ENCODE measurements at places on chromosomes 11 and 22. TPM values are rescaled to one million over a fixed set of nuclear protein-coding genes. Genes with fewer than 3 reads are reported as not detected.

The ZNF70 gene
- polyA plus RNA-seq = 3.8 TPM

The SPON1 gene
- polyA plus RNA-seq = 69.8 TPM

DNA sequence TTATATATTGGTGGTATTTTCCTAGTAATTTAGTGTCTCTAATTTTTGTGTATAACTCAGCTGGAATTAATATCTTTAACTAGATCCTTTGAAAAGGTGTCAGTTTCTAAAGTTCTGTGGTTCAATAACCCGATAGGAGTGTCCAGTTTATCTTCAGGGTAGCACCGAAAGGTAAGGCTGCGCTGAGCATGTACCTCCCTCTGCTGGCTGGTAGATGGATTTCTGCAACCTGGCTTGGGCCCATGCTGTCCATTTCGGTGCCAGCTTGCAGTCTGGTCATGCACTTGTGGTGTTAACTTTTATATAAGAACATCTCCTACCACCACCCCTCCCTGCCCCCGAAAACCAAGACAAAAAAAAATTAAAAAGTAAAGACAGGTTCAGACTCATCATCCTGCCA, 24.7 kb downstream of the EXT2 start:
- no peak for DNase-seq

The APOA5 gene
- polyA plus RNA-seq = not detected

GRCh38 chr11:128904656-128905344, 13.6 kb downstream of the KCNJ5 start:
- DNase-seq = no peak

DNA sequence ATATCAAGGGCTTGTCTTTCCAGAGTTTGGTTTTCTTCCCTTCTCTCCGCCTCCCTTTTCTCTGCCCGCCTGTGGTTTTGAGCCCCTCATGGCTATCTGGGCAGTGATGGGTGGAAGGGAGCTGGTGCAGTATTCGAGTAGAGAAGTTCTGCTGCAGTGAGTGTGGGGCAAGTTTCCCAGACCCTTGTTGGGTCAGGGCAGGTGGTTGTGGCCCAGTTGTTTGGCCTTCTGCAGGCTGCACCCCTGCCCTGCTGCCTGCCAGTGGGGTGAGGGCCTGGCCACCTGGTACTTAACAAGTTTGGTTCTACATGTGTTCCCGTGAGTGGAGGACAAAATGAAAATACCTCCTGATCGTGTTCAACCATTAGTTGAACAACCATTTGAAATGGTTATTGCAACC, 65.2 kb downstream of the PTPRJ start:
- DNase-seq = no peak

DNA sequence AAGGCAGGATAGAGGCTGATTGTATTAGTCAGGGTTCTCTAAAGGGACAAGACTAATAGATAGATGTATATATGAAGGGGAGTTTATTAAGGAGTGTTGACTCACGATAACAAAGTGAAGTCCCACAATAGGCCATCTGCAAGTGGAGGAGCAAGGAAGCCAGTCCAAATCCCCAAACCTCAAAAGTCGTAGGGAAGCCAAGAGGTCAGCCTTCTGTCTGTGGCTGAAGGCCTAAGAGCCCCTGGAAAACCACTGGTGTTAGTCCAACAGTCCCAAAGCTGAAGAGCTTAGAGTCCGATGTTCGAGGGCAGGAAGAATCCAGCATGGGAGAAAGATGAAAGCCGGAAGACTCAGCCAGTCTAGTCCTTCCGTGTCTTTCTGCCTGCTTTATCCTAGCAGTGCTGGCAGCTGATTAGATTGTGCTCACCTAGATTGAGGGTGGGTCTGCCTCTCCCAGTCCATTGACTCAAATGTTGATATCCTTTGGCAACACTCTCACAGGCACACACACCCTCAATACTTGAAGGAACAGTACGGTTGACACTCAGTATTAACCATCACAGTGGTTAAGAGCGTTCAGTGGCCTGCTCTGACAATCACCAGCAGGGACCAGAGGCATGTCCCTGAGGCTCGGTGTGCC, 135.6 kb downstream of the CSNK2A3 start:
- no peak for DNase-seq

All from ovary (tissue), 10 donors.